ENCODE measurements at places on chromosomes 7 and 10. TPM values are rescaled to one million over a fixed set of nuclear protein-coding genes. Genes with fewer than 3 reads are reported as not detected.

- peak; percentile 77 for DNase-seq
- H3K27me3 ChIP-seq, result no peaks in the 10 kb centered on the region
- H3K27ac ChIP-seq, result peak overlapping the region; percentile 84
- H3K4me1 ChIP-seq, result peaks cover 70% of the 10 kb centered on the region
- no peaks in the 10 kb centered on the region for H3K36me3 ChIP-seq
Observed at GRCh38 chr10:103758294-103758681, 97.1 kb downstream of the SH3PXD2A start.

- H3K27me3 ChIP-seq, result no peaks in the 10 kb centered on the region
- no peak overlapping the region for H3K4me3 ChIP-seq
- no peak overlapping the region for H3K27ac ChIP-seq
- peaks cover 19% of the 10 kb centered on the region for H3K4me1 ChIP-seq
Observed at GRCh38 chr10:95814011-95814727, 58.2 kb downstream of the ENTPD1 start.

- H3K27ac ChIP-seq, result no peak overlapping the region
- DNase-seq, result no peak
- H3K4me1 ChIP-seq, result no peaks in the 10 kb centered on the region
- H3K36me3 ChIP-seq, result no peaks in the 10 kb centered on the region
Observed at GRCh38 chr7:153934048-153934447, 118.2 kb upstream of the DPP6 start.

The CPA4 gene
- total RNA-seq, result 9.8 TPM

The FAM13C gene
- total RNA-seq, result not detected

The ATG9B gene
- 13.7 TPM for total RNA-seq

The SORBS1 gene
- 5.0 TPM for total RNA-seq

The NCAPG2 gene
- 124 TPM for total RNA-seq

The CALHM1 gene
- not detected for total RNA-seq

The GNAT3 gene
- not detected for total RNA-seq

DNA sequence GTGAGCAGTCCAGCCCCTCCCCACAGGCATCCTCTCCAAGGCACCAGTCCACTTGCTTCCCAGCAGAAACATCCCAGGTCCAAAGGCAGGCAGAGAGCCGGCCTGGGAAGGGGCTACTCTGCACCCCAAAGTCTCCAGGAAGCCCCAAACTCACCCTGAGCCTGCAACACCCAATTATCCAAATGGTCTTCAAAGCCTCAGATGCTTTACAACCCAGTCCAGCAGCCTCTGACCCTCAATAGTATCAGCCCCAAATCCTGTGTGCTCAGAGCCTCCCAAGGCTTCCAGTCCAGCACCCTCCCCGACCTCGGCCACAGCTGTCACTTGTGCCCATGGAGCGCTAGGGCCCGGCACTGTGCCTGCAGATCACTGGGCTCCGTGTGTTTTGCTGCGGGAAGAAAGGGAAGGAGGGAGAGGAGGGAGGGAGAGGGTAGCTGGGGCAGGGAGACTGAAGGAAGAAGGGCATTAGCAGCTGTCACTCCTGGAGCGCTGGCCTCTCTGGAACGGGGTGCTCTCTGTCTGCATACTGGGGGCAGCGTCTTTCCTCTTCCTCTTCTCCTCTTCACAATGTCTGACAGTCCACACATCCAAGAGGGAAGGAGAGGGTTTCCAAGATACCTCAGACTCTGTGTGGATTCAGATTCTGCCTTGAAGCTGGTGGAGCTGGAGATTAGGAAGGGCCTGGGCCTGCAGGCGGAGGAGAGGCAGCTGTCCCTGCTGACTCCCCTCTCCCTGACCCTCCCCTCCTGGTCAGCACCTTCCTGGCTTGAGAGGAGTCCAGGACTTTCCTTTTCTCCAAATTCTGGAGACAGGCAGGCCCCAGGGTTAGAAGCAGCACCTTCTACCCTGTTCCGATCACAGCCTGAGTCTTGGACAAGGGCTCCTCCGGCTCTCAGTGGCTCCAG, 13.2 kb downstream of the CALML5 start:
- H3K27ac ChIP-seq, result no peak overlapping the region
- H3K27me3 ChIP-seq, result no peaks in the 10 kb centered on the region
- peaks cover 22% of the 10 kb centered on the region for H3K4me1 ChIP-seq
- DNase-seq, result no peak
- H3K4me3 ChIP-seq, result no peak overlapping the region

GRCh38 chr7:132312531-132313055, 263.7 kb downstream of the PLXNA4 start:
- no peak for DNase-seq
- H3K27me3 ChIP-seq, result peaks cover 74% of the 10 kb centered on the region
- no peak overlapping the region for H3K27ac ChIP-seq
- no peak overlapping the region for H3K4me3 ChIP-seq
- no peaks in the 10 kb centered on the region for H3K36me3 ChIP-seq

The AVL9 gene
- total RNA-seq, result 68.8 TPM

Data from PC-9 (cell line).